Activated CD4-positive, alpha-beta T cell treated with anti-CD3 and anti-CD28 coated beads, Interleukin-2, amount 10 ng/mL, durations not matched to agents 7 days and 5 days (primary cell): ENCODE measurements at places on chromosomes 3 and 15. TPM values are rescaled to one million over a fixed set of nuclear protein-coding genes. Genes with fewer than 3 reads are reported as not detected.

TRPM1 gene
- total RNA-seq: not detected

DNA sequence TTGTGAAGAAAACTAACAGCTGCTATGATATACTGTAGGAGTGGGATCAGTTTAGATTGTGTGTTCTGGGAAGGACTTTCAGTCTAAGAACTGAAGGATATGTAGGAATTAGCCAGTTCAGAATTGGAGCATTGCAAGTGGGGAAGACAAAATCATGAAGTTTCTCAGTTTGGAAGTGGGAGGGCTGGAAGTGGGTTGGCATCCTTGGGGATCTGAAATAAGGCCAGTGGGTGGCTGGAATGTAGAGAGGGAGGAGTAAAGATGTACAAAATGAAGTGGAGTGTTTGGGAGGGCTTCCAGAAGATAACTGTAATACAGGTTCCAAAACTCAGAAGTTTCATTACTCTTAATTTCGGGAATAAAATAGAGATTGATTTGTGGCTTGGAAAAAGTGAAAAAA, 17.2 kb downstream of the SEC22A start:
- DNase-seq: no peak

- DNase-seq: no peak
Measured at GRCh38 chr15:78907577-78907976, 34.9 kb downstream of the MORF4L1 start.

GRCh38 chr3:99131876-99132275, 230.4 kb upstream of the DCBLD2 start:
- no peak for DNase-seq

- peak; percentile 83 for DNase-seq
Measured at GRCh38 chr15:89690276-89691218, at the start of the genes PEX11A and WDR93. Gene PEX11A, minus strand, starts transcription at chr15:89690754. Its CDS starts 122 bp downstream, at chr15:89690632. Gene WDR93, plus strand, starts transcription at chr15:89690811. Its CDS starts 10,936 bp downstream, at chr15:89701747.

DNA sequence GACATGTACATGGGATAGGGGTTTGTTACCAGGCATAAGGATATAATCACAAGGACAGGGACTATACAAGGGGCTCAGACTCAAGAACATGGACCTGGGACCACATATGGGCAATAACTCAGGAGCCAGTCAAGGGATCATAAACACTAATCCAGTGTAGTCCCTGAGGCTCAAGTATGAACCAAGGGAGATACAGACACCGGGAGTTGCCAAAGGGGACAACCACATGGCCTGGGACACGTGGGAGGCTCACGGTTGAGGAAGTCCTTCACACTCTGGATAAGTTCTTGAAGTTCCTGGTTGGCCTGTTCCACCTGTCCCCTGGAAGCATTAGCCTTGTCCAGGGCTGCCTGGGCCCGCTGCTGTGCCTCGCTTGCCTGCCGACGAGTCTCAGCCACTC, 1.8 kb upstream of the USP19 start:
- no peak for DNase-seq

GRCh38 chr15:101801048-101801447, 2.3 kb upstream of the OR4F6 start:
- DNase-seq: no peak
